Omental fat pad (tissue), 4 donors: ENCODE measurements at places on chromosomes 1 and 21.

DNA sequence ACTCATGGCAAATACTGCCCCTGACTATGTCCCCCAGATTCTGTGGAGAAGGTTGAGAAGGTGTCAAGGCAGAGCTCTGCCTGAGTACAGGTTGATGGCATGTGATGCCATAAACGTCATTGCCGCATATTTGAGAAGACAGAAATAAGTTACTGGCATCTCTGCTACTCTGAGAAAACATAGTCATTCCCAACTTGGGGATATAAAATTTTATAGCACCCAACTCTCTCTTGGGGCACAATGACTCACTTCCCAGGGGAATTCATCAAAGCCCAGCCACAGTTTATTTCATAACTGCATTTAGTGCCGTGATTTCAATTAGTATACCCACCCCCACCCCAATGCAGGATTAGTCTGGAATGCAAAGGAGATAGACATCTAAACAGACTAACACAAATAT is 101.9 kb upstream of the TNR start:
- DNase-seq, result no peak

DNA sequence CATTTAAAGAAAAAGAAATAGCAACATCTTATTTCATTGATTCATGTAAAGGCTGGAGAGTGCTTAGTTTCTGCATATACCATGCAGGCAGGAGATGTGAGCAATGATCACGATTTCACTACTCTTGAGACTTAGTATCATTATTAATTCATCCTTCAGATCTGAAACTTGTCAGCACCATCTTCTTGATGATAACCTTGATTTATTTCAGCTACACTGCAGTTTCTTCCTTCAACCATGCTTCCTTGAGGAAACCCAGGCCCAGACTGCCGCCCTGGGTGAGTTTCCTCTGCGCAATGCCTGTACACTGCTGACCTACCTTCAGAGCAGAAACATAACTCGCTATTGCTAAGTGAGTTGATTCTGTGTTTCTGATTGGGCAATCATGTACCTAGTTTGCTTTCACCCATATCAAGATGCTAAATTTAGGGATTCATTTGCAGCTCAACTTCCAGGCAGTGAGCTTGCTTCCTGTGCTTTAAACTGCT is 13.5 kb upstream of the BCL10 start:
- DNase-seq, result no peak

DNA sequence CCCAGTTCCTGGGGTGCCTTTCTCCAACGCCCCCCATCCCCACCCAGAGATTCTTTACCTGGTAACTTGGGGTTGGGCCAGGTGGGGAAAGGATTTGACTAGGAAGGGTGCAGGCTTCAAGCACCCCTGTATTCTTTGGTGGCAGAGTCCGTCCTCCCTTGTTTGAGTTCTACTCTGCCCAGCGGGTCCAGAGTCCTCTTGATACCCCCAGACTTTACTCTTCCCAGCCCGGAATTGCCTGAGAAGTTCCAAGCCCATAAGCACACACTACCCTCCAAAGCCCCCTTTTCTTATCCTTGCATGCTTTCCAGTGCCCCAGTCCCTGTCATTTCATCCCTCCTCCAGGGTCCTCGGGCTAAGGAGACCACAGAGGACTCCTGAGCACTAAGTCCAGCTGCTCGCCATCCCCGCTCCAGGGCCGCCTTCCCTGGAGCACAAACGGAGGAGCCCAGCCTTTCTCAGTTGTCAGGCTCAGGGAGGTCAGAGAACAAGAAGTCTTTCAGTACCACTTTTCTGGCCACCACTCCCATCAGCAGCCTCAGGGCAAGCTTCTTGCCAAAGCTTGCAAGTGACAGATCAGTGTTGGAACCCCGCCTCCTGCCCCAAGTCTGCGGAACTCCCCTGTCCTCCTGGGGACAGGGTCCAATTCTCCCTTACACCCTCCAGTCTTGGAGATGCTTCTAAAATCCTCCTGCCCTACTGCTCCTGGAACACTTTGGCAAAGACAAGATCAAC is 12.2 kb downstream of the SLC45A3 start:
- DNase-seq, result no peak

DNA sequence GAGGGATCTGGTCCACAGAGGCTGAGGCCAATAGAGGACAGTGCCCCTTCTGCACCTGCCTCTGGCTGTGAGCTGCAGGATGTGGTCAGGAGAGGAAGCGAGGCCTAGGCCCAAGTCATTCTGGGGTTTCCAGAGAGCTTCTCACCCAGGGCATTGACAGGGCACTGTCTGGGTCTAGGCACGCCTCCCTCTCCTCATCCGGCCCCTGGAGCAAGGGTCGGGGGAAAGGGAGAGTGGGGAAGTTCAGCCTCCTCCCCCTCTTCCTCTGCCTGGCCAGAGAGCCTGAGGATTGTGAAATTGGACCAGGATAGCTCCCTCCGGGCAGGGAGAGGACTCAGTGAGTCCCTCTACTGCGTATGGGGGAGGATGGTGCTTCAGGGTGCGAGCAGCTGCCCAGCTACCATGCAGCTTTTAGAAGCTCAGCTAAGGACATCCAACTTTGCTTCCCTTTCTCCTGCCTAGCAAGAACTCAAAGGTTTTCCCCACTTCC is 6.3 kb upstream of the INAVA start:
- no peak for DNase-seq

- DNase-seq, result no peak
Observed at GRCh38 chr1:228477263-228477662, 9.9 kb upstream of the RNF187 start.

DNA sequence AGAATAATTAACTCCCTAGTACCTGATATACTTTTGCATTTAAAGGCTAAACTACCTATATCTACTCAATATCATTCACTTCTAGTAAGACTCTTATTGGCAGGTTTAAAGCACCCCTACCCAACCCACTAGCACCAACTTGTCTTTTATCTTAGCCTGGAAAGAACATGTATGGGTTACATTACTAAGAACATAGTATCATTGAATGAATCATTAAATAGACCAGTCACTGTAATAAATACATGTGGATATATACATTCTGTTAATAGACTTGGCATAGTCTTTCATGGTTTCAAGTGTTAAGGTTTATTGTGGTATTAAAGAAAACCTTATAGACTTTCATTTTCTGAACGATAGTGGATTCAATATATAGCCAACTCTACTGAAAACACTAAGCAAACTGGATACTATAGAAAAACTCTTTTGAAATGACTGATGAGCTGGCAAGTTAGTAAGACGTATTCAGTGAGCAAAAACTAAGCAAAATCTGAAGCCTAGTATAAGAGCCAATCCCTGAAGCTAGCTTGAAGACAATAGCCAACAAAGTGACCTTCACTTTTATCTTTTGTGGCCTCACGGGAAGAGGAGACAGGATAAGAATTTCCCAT is 10.3 kb downstream of the HIVEP3 start:
- no peak for DNase-seq

DNA sequence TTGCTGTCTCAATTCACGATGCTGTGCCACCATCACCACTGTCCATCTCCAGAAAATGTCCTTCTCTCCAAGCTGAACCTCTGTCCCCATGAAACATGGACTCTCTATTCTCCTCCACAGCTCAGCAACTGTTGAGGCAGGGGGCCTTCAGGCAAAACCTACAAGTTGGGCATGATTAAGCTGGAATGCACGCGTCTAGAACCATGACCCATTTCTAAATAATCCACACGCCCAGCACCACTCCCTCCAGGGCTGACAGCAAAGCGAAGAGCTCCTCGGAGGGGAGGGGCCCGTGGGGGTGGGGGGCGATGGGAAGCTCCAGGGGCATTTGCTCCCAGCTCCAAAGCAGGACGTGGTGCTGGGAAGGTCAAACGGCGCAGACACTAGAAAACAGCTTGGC is 3.3 kb upstream of the HES5 start:
- DNase-seq, result no peak

- no peak for DNase-seq
Observed at GRCh38 chr21:31905503-31906451, 33.0 kb downstream of the HUNK start.

DNA sequence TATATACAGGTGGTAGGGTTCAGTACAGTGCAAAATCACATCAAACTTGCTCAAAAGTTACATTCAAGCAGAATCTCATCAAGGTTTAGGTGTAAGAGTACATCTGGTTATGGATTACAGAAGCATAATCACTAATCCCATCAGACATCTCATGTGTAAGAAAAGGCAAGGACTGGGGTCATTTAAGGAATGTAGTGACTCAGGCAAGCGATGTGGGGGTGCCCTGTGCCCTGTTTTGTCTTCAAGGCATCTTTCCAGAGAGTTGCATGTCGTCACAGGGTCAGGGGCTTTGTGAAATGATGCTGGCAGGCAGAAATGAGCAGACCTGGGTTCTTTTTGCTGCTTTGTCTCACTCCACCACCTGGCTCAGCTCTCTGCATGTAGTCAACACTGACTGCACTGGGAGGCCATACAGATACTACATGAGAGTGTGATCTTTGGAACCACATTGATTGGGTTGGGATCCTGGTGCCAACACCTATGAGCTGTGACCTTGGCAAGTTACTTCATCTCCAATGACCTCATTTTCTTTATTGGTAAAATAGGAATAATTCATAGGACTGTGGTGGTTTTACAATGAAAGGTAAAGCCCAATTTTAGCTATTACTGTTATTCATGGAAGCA is 8.2 kb upstream of the HHIPL2 start:
- DNase-seq, result no peak

DNA sequence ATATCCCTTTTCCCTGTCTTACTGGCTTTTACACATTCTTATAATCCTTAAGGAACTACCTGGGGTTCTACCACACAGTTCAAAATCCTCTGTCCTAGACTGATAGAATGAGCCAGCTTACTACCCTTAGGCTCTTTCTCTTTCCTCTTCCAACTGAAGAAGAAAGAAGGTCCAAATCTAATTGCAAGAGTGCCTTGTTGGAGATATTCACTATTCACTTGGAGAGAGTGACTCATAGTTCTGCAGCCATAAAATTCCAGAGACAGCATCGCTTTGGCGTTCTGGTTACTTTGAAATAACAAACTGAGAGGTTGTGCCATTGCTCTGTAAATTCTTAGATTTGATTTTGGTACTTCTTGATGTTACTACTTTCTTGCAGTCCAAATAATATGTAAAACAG is 4.2 kb downstream of the CADM3 start:
- DNase-seq, result no peak

DNA sequence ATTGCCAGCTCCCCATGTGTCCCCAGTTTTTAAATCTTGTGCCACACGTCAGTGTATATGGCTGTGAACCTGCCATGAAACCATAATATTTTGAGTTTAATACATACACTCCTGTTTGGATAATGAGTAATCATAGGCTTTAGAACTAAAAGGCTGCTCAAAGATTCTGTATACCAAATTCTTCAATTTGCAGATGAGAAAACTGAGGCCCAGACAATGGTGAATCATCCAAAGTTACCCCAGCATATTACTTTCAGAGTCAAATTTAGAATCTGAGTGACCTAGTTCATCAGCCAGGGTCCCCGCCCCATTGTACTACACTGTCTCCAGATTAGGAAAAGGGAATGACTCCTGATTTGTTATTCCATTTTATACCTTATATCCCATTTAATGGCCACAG is 224.6 kb downstream of the FGGY start:
- no peak for DNase-seq
